ENCODE measurements at places on chromosomes 11 and 22. TPM values are rescaled to one million over a fixed set of nuclear protein-coding genes. Genes with fewer than 3 reads are reported as not detected.
A peak's percentile ranks its signal among the peaks of the same experiment; 100 is the strongest.

- no peak for DNase-seq
These were observed 126.5 kb downstream of the CASP12 start for GRCh38 chr11:104771763-104772162.

DNA sequence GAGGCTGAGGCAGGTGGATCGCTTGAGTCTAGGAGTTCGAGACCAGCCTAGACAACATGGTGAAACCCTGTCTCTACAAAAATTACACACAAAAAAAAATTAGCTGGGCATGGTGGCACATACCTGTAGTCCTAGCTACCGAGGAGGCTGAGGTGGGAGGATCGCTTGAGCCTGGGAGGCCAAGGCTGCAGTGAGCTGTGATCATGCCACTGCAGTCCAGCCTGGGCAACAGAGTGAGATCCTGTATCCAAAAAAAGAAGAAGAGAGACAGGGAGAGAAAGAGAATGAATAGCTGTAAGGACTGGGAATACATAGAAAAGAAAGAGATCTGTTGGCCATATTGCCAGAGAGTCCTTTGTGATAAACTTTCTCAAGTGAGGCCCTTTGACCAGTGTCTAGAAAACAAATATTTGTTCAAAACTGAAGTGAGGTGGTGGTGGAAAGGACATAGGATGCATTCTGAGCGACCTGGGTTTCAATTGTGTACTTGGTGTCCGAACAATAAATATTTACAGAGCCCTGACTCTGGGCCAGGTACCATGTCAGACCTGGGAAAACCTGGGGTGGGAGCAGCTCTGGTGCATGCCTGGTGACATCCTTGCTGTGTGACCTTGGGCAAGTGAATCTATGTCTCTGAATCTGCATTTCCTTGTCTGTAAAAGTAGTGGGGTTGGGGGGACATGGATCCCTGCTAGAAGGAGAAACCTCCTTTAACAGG lies 89.6 kb upstream of the CRYBB3 start:
- DNase-seq, result no peak

GRCh38 chr11:70203751-70204465 lies 812 bp downstream of the FADD start:
- DNase-seq, result peak; percentile 69

DNA sequence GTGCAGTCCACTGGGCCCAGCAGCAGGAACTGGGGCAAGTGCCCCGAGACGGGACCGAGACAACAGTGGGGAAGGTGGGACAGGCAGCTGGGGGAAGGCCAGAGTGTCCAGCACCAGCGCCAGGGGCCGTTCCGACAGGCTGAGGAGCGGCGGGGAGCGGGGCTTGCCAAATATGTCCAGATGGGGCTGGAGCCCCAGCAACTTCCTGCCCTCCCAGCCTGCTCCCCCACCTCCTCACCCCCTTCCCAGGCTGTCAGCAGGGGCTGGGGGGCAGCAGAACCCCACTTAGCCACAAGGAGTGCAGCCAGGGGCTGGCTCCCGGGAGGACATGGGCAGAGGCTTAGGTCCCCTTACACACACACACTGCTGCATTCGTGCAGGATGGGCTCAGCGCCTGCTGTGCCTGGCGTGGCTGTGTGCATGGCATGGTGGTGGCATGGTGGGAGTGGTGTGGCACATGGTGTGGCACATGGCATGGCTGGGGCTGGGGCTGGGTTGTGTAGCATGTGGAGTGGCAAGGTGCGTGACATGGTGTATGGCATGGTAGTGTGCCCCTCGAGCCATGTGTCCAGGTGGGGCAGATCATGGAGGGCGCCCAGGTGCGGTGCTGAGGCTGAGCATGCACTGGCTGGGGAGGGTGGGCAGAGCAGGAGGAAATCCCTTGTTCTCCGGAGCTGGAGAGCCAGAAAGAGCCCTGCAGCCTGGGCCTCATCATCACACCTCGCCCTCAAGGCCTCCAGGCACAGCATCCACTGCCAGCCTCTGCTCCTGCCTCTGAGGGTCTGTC lies 51.7 kb downstream of the CDKN1C start:
- peak; percentile 44 for DNase-seq

DNA sequence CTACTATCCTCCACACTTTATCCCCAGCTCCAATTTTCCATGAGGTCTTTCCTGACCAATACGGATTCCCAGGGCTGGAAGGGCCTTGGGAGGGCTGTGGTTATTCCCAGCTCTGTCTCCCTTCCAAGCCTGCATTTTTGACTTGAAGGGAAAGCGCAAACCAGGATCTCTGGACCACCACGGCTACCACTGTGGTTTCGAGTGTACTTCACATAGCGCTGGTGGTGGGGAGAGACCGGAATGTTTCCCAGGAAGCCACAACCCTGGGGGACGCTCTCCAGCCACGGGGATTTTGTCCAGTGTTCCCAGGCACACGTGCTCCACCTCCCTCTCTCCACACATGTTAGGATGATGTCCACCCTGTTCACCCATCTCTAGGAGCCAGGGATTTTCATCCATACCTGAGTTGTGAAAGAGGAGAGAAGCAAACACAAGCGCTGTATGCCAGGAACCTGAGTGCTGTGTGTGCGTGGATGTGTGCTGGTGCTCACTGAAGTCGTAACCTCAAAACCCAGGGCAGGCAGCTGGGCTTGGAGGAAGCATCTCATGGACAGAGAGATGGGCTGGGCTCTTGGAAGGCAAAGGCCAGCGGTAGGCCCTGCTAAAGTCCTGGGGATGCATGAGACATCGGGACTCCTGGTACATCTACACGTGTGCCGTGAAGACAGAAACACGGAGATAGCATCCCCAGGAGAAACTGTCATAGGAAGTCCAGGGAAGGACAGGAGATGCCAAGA lies 1.3 kb upstream of the NPTXR start:
- peak; percentile 23 for DNase-seq

DNA sequence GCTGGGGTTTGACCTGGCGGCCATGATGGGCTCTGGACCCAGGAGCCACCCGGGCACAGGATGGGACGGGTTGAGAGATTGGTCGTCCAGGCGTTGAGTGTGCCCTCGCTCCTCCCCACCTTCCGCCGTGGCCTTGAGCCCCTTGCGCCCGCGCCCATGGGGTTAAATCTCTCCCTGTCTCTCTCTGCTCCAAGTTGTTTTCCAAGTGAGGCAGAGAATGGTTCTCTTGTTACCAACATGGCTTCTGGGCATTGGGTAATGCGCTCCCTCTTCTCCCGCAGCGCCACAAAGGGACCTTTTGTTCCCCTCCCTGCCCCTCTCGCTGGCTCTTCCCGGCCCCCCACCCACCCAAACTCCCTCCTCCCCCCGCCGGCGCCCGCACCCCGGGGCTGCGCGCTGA lies 18.8 kb upstream of the PICK1 start:
- DNase-seq, result peak; percentile 29

- DNase-seq, result no peak
These were observed 4.7 kb downstream of the ZBTB16 start for GRCh38 chr11:114064216-114064615.

DNA sequence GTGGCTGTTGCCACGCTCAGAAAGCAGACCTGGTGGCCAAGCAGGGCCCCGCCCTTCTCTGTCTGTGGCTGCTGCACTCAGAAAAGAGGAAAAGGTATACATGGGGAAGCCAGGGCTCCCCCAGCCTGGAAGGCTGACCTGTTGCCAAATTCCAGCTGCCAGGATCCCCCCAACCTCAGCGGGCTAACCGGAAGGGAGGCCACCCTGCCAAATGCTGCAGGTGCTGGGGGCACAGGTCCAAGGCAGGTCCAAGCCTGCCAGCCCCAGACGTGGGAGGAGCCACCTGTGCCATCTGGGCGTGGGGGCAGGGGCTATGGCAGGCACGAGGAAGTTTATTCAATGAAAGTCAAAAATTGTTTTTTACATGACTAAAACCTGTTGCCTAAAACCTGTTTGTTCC lies 2.6 kb downstream of the NPTXR start:
- DNase-seq, result peak; percentile 43

DNA sequence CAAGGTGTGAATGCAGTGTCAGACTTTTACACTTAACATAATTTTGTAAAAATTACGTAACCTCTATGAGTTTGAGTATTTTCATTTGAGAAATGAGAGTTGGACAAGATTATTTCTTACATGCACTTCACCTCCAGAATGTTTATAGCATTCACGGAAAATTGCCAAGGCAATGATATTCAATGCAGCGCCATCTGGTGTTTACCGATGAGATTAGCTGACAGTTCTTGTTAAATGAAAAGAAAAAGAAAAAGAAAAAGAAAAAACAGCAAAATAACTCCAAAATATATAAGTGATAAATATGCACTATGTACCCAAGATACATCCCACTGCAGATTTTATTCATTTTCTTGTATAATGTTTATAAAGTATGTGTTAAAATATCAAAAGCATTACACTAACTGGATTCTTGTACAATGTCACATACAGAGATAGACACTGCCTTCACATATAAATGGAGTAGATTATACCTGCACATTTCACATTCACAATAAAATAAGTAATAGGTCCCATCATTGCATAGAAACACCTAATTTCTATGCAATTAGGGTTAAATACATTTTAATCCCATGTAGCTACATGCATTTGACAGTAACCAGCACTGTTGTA lies 976.3 kb upstream of the FAT3 start:
- no peak for DNase-seq

GRCh38 chr11:115656669-115657068 lies 152.5 kb upstream of the CADM1 start:
- no peak for DNase-seq

DNA sequence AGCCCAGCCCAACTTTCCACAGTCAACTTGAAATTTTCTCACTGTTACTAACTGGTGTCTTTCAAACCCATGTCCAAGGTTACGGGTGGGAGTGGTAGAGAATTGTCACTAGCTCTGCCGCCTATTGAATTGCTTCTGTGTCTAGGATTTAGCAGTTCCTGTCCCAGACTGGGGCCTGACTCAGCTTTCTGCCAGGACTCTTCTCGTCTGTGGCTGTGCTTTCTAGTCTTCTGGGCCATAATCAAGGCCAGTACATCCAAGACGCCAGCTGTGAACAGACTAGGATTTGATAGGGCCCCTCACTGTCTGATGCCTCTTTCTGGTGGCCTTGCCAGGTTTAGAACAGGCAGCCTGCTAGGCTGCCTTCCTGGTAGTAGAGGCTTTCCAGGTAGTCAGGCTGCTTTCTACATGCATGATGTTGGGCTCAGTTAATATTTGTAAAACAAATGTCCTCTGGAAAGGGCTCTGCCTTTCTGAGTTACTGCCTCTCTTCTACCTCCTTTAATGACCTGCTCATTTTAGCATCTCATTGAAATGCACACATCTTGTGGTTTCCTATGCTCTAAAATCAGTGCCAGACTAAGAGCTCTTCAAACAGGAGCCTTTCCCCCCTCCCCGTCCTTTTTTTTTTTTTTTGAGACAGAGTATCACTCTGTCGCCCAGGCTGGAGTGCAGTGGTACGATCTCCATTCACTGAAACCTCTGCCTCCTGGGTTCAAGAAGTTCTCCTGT lies 13.1 kb upstream of the HIKESHI start:
- peak; percentile 24 for DNase-seq

- no peak for DNase-seq
These were observed 102.2 kb downstream of the MICAL3 start for GRCh38 chr22:17921871-17922821.

- no peak for DNase-seq
These were observed 42.5 kb downstream of the TTC17 start for GRCh38 chr11:43401252-43401651.

DNA sequence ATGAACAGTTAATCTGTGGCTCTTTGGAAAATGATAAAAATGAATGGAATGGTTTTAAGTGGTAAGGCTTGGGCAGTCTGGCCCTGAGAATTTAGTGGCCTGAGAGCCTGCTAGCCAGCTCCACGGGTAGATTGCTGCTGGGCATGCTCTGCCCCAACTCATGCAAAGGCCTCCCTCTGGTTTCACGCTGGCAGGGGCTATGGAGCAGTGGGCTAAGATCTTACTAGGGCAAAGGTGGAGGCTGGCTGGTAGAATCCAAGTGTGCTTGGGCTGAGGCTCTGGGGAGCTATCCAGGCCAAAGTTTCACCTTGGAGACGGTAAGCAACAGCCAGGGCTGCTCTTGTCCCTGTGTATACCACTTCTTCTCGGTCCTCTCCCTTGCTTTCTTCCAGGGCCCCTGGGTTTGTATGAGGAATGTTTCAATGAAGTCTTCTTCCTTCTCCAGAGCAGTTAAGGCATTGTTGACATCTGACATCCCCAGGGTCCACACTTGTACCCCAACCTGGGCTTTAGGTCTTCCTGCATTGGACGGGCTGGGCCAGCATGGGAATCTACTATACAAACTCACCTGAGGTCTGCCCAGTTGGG lies 27.4 kb downstream of the UBE2L3 start:
- peak; percentile 42 for DNase-seq

DNA sequence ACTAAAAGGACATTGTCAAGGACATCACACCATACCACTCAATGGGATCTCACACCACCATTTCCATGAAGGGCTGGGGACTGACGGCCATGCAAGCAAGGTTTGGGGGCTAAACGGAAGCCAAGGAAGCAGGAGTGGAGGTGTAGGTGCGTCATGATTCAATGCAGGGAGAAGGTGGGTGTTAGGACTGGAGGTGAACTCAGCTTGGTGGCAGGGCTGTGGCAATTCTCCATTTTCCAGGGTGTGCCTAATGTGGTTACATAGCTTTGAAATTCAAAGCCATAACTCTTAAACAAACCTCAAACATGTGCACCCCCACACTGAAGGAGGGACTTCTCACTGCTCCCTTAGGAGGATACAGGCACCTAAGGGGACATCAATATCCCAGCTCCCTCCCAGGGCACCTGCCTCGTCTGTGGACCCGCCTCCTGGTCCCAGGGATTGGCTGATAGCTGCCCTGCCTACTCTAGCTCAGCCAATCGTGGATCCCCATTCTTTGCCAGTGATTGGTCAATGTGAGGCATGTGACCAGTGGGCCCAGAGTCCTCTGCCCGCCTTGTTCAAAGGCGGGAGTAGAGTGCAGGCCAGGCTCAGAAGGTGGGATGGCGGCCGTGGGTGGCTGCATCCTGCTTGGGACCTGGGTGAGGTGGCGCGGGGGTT lies 64.6 kb downstream of the CTTN start:
- DNase-seq, result no peak

DNA sequence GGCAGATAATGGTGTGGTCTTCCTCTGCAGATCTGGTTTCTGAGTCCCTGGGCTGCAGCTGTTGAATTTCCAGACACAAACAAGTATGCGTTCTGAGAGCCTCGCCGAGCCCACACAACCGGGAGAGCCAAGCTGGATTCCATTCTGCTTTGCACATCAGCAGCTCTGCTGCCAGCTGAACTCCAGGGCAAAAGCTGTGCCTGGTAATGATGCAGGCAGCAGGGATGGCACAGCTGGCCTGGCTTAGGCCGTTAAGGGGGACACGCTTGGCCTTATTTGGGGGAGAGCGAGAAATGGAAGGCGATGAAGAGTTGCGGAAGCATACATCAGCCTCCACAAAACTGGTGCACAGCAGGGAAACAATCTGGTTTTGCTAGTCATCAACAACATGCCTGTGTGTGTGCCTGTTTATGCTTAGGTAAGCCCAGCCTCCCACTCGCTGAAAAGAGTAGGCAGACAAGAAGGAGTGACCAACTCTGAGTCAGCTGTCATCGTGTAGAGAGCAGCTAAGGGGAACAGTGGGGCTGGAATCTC lies 25.1 kb downstream of the ADAMTS8 start:
- peak; percentile 78 for DNase-seq

- no peak for DNase-seq
These were observed 18.9 kb upstream of the CARD18 start for GRCh38 chr11:105158436-105158835.

DEPDC7 gene
- total RNA-seq, result 0.97 TPM

OR52M1 gene
- not detected for total RNA-seq

INS gene
- total RNA-seq, result not detected

SYT12 gene
- total RNA-seq, result 0.34 TPM

TSPAN18 gene
- total RNA-seq, result 158 TPM

PARVG gene
- total RNA-seq, result 5.3 TPM

RFPL2 gene
- total RNA-seq, result not detected

TPP1 gene
- 84.2 TPM for total RNA-seq

CLCF1 gene
- 6.1 TPM for total RNA-seq

ZP1 gene
- total RNA-seq, result not detected

HPS4 gene
- 11.4 TPM for total RNA-seq

OR8G1 gene
- total RNA-seq, result not detected

GSC2 gene
- total RNA-seq, result not detected

IL18BP gene
- total RNA-seq, result 5.3 TPM
